ENCODE measurements at places on chromosomes 12 and 14.

DNA sequence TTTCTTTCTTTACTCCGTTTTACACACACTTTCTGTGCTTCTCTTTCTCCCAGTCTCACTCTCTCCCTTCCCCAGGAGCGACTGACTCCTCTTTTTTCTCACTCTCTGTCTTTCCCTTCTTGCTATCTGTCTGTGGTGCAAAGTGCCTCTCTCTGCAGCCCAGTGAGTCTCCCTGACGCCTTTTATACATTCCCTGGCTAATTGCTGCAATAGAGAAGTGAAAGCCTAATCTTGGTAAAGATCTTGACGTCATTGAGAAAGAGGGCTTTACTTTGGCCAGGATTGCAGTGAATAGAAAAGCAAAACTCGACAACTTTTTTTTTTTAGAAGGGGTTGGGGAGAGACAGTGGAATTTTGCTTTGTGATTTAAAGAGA, 706 bp upstream of the DIO2 start:
- DNase-seq, result peak; percentile 33

- DNase-seq, result no peak
Observed at GRCh38 chr14:52961060-52961639, 10.3 kb upstream of the FERMT2 start.

GRCh38 chr14:100263141-100263540, 24.2 kb downstream of the YY1 start:
- DNase-seq, result no peak

- peak; percentile 90 for DNase-seq
Observed at GRCh38 chr14:99671235-99672224, 12.6 kb upstream of the CYP46A1 start.

GRCh38 chr12:55713721-55714120, 2.1 kb upstream of the BLOC1S1 start:
- no peak for DNase-seq

DNA sequence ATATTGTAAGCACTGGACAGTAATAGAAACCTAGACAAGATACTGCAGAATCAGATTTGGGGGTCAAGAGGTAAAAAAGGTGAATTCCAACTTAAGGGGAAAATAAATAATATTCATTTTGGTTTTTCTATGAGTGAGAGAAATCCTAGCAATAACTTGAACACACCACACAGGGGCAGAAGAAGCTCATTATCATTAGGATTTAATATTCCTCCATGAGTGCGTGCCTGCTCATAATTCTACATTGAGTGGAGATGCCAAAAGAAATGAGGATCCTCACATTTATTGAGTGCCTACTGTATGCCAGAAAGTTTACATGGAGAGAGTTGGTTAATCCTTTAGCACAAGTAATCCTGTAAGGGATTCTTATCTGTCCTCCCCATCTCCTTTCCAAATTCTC, 40.5 kb upstream of the C14orf132 start:
- DNase-seq, result no peak

DNA sequence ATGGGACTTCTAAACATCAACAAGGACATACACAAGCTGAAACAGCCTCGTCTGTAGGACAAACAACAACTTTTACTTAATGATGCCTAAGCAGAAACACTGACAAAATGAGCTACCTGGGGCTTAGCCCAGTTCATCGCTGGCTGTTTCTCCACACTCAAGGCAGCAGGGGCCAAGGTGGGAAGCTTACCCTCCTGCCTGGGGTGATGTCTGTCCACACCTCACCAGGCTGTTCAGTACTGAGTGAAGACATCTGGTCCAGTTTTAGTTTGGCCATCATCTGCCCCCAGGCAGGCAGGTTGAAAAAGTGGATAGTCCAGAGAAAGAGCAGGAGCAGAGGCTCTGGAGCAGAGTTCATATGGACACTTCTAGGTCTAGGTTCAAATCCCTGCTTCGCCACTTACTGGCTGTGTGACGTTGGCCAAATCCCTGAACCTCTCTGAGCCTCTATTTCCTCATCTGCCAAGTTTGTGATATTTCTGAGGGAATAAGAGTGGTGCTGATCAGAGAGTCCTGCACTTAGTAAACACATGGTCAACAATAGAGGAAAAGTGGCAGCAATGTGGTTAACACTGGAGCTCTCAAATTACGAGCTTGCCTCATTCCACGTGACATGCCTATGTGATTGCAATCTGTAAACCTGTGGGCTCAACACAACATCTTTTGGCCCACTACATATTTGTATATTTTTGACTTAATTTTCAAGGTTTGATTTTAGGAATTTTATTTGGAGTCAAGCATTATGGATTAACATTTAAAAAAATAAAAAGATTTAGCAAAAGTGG, 720.1 kb upstream of the TMEM132C start:
- DNase-seq, result no peak

DNA sequence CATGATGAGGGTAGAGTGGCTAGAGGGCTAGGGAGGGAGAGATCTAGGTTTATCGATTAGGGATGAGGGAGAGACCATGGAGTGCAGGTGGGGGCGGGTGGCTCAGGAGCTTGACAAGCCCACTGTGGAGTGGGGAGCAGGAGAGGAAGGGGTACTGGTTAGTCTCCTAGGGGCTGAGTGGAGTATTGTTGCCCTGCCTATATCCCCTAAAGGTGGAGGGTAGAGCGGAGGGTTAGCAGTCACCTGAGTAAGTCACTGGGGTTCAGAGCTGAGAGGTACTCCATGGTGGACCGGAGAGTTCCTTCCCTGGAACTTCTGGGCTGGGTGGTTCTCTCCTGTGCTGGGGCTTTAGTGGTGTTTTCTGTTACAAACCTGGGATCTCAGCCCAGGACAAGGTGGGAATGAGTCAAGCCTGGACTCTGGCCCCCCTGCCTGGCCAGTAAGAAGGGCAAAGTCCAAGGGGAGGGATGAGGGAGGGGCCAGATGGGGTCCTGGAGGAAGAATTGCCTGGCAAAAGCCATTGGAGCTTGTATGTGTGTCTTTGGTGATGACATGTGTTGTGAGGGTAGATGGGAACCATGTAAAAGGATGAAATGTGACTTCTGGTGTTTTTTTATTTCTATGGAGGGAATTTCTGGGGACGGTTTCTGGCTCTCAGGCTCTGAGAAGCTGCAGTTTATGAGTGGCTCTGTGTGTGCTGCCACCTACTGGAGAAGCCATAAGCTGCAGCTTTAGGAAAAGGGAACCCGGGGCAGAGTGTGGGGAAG, at the start of gene CIDEB:
TSS of gene CIDEB (minus strand) at position 403 of the 767 bp plus-strand sequence. CDS start at position 284, 119 bp downstream.
- DNase-seq, result peak; percentile 53

Measured in neuronal stem cell (in vitro differentiated cells).